AG20443 (cell line): ENCODE measurements at places on chromosomes 5 and 9.

- no peak for DNase-seq
Measured at GRCh38 chr5:35771839-35772238, 84.9 kb upstream of the IL7R start.

DNA sequence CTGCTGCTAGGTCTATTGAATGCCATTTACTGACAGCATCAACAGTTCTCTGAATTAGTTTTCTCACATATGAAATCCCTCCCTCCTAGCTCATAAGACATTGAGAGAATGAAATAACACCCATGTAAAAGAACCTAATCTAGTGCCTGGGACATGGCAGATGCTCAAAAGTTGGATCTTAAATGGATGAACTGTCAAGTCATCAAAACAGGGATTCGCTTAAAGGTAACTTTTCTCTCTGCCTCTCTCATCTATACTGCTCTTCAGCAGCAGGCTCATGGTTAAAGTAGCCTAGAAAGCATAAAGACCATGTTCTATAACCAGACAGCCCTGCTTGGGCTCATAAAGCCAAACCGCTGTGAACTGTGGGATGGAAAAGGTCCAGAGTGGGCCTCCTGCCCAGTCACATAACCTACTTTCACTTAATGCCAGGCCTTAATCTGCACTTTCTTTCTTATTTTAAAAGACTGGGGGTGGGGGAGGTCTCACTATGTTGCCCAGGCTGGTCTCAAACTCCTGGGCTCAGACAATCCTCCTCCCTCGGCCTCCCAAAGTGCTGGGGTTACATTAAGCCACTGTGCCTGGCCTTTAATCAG is 3.7 kb downstream of the TMEM245 start:
- peak; percentile 11 for DNase-seq

DNA sequence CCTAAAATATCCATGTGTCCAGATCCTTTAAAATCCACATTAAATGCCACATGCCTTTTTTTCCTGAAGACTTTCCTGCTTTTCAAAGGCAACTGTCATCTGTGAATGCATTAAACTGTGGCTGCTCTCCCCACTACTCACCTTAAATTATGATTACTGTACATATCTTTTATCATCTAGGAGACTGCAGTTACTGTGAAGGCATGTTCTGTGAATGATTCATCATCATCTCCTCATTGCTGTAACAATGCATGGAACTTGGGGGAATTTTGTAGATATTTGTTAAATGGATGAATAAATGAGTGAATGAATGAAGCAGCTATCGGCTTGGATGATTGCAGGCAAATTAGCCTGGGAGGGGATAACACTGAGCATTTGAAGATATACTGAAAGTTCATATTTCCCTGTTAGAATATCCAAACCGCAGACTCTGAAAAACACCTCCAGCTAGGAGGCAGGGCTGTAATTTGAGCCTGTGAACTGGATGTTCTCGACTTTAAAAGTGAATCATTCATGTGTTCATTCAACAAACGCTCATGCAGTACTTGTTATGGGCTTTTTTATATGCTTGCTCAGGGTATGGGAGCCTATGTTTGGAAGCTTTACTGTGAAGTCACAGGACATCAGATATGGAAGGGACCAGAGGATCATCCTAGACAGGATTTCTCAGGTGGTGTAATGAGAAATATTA is 519.2 kb downstream of the KIF4B start:
- no peak for DNase-seq

DNA sequence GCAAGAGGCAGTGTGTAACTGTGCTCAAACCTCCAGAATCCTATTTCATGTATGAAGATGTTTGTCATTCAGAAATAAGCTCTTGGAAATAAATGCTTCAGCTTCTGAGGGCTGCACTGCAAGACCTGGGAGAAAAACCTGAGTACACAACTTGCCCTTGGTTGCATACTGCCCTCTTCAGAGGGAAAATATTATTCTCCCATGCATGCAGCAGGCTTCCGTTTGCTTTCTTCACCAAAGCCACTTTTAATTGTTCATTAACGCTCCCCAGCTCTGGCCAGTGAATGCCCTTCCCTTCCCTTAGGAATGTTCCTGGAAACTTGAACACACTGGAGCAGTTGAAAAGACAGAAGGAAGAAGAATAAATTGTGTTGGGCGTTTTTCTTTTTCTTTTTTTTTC is 2.5 kb upstream of the WHRN start:
- DNase-seq: peak; percentile 39

DNA sequence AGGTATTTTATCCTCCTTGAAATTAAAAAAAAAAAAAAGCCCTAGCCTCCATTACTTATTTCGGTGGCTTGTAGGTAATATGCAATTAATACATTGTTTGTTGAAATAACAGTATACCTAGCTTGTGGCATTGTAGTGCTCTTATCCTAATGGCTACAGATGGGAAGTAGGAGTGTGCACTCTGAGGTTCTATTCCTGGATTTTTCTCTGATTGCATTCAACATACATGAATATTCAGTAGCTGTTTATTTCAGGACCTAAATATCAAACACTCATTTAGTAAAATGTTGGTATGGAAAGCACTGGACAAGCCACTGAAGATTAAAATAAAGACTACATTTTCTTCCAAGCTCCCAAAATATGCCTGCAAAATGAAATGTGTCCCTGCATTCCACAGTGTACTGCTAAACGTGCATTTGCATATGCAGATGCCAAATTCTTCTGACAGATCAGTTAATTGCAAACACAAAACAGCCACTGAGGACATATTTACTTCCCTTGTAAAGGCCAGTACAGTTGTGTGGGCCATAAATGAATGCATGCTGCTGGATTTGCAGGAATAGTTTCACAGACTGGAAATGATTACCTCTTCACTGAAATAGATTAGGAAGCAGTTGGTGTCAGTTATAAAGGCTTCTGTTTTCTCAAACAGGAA is 826.1 kb downstream of the PRELID2 start:
- DNase-seq: no peak

GRCh38 chr5:2919310-2920018 is 168.0 kb upstream of the IRX2 start:
- peak; percentile 5 for DNase-seq

DNA sequence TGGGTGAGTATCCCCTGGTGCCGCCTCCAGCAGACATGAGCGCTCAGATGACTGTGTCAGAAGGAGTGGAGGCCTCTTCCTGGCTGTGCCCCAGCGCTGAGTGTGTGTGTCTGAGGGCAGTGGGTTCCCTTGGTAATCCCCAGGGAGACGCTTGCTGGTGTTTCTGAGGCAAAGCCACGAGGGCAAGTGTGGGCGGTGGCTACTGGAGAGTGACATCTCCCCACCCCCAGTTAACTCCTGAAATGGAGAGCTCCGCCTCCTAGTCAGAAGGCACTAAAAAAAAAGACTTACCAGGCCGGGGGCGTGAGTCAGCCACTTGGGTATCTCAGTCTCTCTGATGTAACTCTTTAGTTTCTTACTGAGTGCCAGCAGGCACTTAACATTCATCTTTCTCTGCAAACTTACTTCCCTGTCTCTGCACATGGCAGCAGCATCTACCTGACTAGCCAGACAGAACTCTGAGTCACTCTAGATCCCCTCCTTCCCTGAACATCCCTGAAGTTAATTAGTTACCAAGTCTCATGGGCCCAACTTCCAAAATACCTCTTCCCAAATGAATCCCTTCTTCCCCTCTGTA is 19.3 kb downstream of the ORM2 start:
- peak; percentile 94 for DNase-seq

DNA sequence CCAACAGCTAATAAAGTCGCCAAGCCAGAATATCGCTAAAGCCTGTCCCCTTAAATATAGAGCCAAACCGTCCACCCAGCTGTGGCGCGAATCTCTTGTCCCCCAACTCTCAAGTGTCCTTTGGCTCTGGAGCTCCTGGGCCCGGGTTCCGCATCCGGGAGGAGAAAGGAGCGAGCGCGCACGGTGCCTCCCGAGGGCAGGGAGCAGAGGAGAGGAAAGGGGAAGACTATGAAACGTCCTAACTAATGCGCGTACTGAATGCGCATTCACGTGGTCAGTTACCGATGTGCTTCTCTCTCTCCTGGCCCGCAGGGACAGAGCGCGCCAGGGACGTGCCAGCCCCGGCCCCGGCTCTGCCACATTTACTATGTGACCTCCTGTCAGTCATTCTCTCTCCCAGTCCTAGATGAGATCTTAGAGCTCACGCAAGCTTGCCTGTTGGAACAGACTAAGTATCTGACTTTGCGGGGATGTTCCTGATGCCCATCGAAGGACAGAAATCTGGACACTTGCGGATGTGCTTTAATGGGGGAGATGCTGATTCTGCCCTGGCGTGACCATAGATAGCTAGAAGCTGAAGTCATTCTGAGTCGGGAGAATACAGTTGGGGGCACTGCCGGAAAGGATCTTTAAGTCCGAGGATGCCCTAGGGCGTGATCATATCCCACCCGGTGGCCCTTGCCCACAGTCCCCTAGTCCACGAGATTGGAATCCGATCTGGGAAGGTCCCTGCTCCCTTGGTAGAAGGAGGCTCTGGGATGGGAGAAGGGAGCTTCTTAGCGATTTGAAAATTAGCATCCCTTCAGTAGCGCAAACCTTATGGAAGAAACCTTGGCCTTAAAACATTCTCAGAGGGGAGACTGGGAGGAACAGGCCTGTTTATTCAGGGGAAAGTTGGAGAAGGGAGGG is 5.7 kb upstream of the EBF1 start:
- DNase-seq: no peak
